ENCODE measurements at places on chromosomes 12 and 14.

GRCh38 chr12:53184828-53185227 lies 4.1 kb upstream of the CSAD start:
- DNase-seq: no peak

DNA sequence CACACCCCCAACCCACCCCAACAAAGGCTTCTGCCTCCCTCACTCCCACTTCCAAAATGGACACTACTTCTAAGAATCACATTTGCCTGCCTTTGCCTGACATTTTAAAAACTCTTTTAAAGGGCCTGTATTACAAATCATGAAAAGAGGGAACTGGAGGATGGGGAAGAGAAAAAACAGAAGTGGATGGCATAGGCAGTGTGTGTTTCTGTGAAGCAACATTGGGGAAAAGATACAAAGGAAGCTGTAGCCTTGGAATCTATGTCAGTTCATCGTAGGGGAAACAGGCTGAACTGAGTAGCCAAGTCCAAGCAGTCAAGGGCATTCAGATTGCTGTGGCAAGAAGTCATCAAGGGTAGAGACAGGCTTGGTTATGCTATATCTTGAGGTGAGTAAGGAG lies 273.9 kb downstream of the BTG1 start:
- no peak for DNase-seq

DNA sequence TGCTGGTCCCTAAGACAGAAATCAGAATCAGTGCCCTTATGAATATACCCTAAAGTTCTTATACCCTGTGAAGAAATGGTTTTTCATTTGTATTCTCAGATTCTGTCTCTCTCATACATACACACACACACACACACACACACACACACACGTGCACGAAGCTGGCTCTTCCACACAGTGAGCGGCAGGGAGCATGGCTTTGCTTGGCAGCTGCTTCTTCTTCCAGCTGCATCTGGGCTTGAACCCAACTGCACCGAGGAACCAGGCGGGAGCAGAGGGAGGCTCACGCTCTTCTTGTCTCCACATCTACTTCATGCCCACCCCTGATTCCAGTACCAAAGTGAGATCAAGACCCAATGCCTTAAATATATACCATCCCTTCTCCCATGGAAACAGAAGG lies 19.4 kb downstream of the GRIN2B start:
- DNase-seq: no peak

DNA sequence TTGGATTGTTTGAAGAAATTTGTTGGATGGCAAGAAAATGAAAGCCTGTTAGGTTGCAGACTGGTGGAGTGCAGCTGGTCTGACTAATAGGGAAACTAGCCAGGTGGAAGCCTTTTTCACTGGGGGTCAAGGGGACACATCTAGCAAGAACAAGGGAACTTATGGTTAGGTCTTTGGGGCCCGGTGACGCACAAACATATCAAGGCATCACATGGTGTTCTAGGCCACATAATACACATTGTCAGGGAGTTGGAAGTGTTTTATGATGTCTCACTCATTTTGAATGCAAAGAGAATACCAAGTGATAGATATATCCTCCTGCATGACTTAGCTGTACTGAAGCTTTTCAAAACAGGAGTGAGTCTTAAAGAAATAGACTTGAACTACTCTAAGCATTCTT lies 351.2 kb downstream of the KCNH5 start:
- DNase-seq: no peak

Data from CD4-positive, alpha-beta T cell treated with Interleukin-10 for 1 hour (primary cell).